Uterine smooth muscle cell (primary cell): ENCODE measurements at places on chromosomes 5 and 9. TPM values are rescaled to one million over a fixed set of nuclear protein-coding genes. Genes with fewer than 3 reads are reported as not detected.

KCTD16 gene
- total RNA-seq: 0.33 and 1.00 TPM in 2 replicates

OR1J2 gene
- not detected in 2 replicates for total RNA-seq

ATP10B gene
- 0.37 TPM in 1 of 2 replicates, not detected in the other for total RNA-seq

PPP2R2B gene
- 0.87 and 1.3 TPM in 2 replicates for total RNA-seq

GBA2 gene
- 27.0 and 27.5 TPM in 2 replicates for total RNA-seq

ITK gene
- not detected in 2 replicates for total RNA-seq

PMPCA gene
- 48.4 and 59.9 TPM in 2 replicates for total RNA-seq

PCDHB14 gene
- total RNA-seq: 0.11 and 0.12 TPM in 2 replicates

BHMT gene
- total RNA-seq: not detected in 2 replicates

UGCG gene
- total RNA-seq: 68.5 and 81.6 TPM in 2 replicates

NOXA1 gene
- total RNA-seq: 0.22 and 1.00 TPM in 2 replicates

PRRX2 gene
- total RNA-seq: 2.0 and 3.8 TPM in 2 replicates

CARD9 gene
- 2.1 and 3.4 TPM in 2 replicates for total RNA-seq

NSMF gene
- 16.9 and 28.0 TPM in 2 replicates for total RNA-seq

KIF24 gene
- 1.4 and 5.2 TPM in 2 replicates for total RNA-seq

DMRT3 gene
- total RNA-seq: not detected in 2 replicates

TCERG1 gene
- 34.2 and 55.1 TPM in 2 replicates for total RNA-seq

SKIC3 gene
- 190 and 197 TPM in 2 replicates for total RNA-seq

CCL27 gene
- total RNA-seq: 0.11 TPM in 1 of 2 replicates, not detected in the other

C9orf153 gene
- total RNA-seq: 0.25 TPM in 1 of 2 replicates, not detected in the other

IL5 gene
- total RNA-seq: not detected in 2 replicates

TLX3 gene
- not detected in 2 replicates for total RNA-seq

FAM153A gene
- total RNA-seq: 0.62 TPM in 1 of 2 replicates, not detected in the other

CCL21 gene
- total RNA-seq: not detected in 2 replicates

TRPM3 gene
- total RNA-seq: 0.77 and 1.4 TPM in 2 replicates

CNOT6 gene
- 11.7 and 14.8 TPM in 2 replicates for total RNA-seq

DMAC1 gene
- 7.4 and 8.7 TPM in 2 replicates for total RNA-seq

IFNA21 gene
- total RNA-seq: not detected in 2 replicates
